Gastroesophageal sphincter (tissue), 4 donors: ENCODE measurements at places on chromosomes 7 and 10.

DNA sequence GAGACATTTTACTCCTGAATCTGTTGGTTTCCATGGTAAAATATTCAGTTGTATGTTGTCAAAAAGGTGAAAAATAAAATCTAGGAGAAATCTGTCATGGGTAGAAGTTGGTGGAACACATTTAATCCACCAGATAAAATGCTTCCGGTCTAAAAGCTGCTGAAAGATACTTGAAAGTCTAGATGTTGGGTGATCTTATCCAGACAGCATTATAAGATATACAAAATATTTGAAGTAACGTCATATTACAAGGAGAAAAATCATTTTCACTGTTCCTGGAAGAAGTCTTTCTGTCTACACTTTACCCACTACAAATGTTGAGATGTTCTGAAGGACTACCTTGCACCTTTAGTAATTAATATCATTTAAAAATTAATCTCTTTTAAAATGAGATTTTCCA lies 40.9 kb downstream of the CALD1 start:
- ATAC-seq, result peak; percentile 35

GRCh38 chr7:15446722-15447121 lies 115.1 kb downstream of the AGMO start:
- ATAC-seq, result no peak

- no peak for ATAC-seq
Measured at GRCh38 chr10:3786295-3787015, 1.4 kb upstream of the KLF6 start.

GRCh38 chr7:37577901-37578300 lies 105.7 kb upstream of the GPR141 start:
- no peak for ATAC-seq
